Retina (tissue), 1 donor: ENCODE measurements at places on chromosomes 7 and 10.

DNA sequence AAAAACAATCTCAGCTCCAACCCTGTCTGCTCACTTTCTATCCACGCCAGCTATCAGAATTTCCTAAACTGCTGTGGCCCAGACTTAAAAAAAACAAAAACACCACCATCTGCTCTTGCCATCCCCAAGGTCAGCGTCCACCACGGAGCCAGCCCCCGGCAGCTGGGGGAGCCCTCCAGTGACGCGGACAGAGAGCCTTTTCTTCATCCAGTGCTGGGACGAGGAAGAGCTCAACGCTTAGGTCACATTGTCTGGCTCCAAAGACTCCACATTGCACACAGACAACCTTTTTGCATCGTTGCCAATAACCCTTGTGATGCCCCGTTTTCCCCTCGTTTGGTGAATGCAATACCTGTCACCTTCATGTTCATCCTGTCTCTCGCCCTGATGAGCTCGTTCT is 67.4 kb upstream of the GNA12 start:
- DNase-seq: no peak

DNA sequence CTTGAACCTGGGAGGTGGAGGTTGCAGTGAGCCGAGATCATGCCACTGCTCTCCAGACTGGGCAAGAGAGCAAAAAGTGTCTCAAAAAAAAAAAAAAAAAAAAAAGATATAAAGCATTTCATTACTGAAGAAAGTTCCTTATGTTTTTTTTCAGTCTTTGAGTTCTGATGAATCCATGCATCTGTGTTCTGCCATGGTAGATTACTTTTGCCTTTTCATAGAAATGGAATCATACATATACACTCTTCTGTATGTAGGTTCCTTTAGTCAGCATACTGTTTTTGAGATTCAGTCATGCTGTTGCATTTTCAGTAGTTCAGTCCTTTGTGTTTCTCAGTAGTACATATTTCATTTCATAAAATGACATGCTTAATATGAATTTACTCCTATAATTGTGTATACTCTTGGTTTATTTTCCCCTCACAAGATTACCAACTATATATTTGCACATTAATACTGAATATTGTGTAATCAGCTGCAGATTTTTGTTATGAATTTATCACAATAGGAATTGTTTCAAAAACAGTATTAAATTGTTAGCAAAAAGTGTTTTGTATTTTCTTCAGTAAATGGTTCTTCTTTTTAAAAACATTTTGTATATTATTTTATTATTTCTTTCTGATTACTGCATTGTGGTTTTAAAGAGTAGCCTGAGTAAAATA is 2.8 kb upstream of the ZNF777 start:
- DNase-seq: no peak

DNA sequence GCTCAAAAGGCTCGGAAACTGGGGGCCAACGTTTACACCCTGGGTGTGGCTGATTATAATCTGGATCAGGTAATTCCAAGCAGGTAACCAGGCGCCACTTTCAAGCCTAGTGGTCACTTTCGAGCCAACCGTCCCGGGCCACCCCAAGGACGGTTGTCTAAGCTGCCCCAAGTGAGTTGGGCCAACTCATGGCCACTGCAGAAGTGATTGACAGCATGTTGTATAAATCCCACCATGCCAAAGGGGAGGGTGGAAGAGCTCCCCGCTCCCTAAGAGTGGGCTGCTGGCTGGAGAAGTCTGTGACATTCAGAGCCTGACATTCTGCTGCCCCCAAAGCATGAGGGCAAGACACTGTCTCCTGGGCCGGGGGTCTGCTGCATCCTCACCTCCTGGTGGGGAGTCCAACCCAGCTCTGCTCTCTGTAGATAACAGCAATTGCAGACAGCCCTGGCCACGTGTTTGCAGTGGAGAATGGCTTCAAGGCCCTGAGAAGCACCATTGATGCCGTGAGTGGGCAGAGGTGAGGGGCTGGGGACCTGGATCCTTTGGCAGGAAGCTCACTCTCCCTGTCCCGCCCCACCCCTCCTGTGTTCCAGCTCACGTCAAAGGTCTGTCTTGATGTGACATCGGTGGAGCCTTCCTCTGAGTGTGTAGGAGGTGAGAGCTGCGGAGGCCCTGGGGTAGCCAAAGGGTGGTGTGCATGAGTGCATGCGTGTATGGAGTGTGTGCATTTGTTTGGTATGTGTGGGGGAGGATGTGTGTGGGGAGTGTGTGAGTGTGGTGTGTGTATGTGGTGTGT is 10.8 kb downstream of the ANTXRL start:
- DNase-seq: no peak

- no peak for DNase-seq
Observed at GRCh38 chr10:117411479-117412399, 36.5 kb upstream of the PDZD8 start.

- no peak for DNase-seq
Observed at GRCh38 chr7:88105231-88105630, 114.6 kb downstream of the SRI start.

GRCh38 chr10:17644485-17644943 is 563 bp downstream of the STAM start:
- no peak for DNase-seq

DNA sequence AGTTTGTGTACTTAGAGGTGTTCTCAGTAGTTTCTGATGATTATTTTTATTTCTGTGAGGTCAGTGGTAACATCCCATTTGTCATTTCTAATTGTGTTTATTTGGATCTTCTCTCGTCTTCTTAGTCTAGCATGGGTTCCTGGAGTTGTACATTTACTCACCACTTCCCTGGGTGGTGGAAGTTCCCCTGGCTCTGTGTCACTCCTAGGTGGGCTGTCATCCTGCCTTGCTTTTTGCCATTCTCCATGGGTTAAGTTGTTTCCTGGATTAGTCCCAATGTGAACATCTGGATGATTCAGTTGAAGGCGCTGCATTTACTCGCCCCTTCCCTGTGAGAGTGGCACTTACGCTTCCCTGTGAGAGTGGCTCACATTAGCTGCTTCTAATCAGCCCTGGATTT is 48.2 kb downstream of the GSAP start:
- no peak for DNase-seq

DNA sequence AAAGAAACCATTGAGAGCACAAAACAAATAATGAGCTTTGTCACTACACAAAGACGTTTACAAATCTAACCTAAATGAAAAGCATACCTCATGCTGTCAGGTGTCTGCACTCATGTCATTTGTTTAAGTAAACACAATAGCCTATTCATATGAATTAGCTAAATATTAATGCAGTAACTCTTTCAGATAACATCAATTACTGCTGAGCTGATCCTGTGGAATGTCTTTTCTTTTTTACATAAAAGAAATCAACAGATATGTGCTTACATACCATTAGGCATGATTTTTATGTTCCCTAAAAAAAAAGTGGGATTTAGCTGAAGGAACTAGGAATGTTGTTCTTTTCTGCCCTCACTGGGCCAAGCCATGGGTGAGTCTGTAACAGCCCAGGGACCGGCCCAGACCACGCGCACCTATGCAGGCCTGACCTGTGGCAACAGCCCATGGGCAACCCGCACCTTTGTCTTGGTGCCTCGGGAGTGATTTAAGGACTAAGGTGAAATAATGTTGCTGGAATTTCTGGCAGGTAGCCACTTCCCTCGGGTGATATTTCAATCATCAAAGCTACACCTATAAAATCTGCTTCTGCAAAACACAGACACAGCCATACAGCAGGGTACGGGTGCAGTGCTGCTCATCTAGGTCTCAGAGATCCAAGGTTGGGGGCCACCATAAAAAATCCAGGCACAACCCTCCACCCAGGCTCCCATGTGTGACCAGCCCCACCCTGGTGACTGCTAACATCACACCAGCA is 44.6 kb downstream of the FGFR2 start:
- no peak for DNase-seq

DNA sequence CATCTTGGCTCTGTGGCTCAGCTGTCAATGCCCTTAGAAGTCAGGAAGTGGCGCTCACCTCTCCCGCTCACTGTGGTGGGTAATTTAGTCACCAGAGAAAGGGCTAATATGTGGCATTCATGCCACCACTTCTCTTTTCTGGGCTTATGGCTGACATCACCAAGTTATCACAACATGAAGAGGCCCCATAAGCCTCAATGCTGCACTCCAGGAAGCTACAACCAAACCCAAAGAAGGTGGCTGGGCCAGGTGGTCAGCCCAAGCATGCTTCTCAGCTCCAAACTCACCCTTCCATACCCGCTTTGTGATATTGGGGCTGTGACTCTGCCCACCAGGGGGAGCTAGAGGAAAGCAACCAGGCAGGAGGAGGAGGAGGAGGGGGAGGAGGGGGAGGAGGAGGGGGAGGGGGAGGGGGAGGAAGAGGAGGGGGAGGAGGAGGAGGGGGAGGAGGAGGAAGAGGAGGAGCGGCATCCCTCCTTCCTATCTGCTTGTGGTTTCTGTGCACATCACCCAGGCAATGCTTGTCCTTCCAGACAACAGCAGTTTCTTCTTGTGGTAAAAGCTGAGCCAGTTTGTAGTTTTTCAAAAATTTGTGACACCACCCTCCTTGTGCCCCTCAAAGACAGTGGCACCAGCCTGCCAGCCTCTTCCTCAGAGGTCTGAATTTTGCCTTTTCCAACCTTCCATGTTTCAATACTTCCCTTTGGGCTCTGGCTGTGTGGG is 42.1 kb downstream of the CYP26A1 start:
- DNase-seq: peak; percentile 28

GRCh38 chr10:101848408-101848807 is 4.8 kb upstream of the KCNIP2 start:
- no peak for DNase-seq

GRCh38 chr7:37686556-37687345 is 3.2 kb downstream of the GPR141 start:
- no peak for DNase-seq

- DNase-seq: peak; percentile 68
Observed at GRCh38 chr7:138663725-138664710, 37.1 kb downstream of the SVOPL start.

GRCh38 chr10:131111007-131111406 is 200.5 kb downstream of the TCERG1L start:
- no peak for DNase-seq

DNA sequence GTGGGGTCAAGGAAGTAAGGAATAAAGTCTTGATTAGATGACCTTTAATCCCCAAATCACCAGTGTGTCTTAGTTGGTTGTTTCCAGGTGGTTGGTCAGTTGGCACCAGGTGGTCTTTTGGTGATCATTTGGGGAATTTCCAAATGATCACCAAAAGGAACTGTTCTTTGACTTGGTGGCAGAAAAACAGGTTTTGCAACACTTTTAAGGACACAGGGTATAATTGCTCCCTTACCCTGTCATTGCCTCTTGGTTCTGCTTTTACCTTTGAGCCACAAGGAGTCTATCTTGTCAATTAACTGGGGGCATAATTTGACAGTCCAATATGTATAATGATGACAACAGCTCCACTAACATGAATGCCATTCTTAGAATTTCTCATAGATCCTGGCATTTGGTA is 104.2 kb downstream of the ADK start:
- no peak for DNase-seq

DNA sequence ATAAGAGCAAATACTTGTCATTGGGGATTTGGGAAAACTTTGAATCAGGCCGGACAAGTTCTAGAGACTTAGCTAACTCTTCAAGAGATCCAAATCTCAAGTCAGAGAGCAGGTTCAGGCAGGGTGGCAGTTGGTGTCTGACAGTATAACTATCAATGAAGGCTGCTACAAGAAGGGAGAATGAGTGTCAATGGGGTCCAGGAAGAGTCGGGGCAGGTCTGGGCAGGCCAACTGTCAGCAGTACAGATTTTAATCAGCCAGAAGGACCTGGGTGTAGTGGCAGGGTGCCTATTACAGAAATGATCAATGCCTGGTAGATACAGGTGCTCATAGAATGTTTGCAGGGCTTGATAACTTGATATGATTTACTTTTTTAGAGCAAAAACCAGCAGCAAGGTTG is 751.1 kb downstream of the GRM8 start:
- DNase-seq: no peak

GRCh38 chr10:43091846-43092245 is 15.0 kb downstream of the RET start:
- DNase-seq: no peak

DNA sequence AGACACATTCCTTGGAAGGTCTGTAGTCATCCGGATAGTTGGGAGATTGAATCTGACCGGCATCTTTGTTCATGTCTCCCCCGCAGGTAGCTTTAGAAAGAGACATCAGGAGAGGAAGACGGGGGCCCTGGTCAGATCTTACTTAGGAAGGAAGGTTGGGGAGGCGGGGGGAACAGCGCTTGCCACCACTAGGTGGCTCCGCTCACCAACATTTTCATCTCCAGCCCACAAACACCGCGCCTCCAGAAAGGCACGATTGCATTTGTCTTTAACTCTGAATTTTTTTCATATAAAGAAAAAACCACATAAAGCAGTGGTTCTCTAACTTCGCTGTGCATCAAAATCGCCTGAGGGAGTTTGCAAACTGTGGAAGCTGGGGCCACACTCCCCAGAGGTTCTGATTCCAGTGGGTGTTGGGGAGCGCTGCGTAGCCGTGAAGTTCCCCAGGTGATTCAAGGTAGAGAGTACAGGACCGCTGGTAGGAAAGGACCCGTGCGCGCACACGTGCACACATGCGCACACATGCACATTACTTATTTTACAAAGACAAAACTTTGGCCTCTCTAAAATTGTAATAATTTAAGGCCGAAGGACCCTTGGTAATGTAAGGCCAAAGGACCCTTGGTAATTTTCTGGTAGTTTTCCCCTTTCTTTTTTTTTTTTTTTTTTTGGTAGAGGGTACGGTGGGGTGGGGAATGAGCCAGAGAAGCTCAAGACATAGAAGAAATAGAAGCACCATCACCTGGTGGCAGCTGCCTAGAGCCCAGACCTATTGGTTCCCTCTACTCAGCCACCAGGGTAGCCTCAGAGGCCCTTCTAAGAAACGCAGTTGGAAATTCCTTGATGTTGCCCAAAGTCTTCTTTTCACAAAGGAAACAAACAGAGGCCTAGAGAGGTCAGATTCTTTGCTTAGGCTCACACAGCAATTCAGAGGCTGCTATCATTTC is 37.4 kb upstream of the OPALIN start:
- peak; percentile 84 for DNase-seq

- no peak for DNase-seq
Observed at GRCh38 chr7:42877862-42878261, 34.0 kb downstream of the C7orf25 start.

- DNase-seq: no peak
Observed at GRCh38 chr7:85711894-85712293, 525.0 kb upstream of the SEMA3D start.

DNA sequence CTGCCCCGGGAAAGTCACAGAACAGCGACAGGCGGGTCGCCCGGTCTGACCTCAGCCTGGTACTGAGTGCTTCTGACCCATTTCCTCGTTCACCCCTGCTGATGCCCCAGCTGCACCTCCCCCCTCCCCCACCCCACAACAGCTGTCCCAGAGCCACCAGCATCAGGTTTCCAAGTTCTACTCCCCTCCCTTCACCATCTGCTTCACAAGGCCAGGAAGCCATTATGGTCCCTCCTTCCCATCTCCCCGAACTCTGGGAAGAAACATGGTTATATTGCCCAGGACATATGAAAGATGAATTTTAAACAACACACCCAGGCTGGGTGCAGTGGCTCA is 301.9 kb upstream of the GALNT17 start:
- no peak for DNase-seq

DNA sequence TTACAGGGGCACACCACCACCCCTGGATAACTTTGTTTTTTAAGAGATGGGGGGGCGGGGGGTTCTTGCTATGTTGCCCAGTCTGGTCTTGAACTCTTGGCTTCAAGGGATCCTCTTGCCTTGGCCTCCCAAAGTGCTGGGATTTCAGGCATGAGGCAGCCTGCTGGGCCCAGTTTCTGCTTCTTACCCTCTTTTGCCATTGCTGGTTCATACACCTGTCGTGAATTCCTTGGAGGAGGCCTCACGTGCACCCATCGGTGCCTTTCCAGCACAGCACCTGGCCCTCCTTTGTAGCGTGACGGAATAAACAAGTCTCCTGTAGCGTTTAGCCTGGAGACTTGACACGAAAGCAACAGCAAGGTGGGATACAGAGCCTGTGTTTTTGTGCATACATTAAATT is 75.5 kb downstream of the CARD11 start:
- no peak for DNase-seq
